Ascending aorta (tissue), 2 donors: ENCODE measurements at places on chromosomes 3 and 15.

- DNase-seq = no peak
These were observed 8.1 kb downstream of the MYNN start for GRCh38 chr3:169781209-169781855.

GRCh38 chr3:71879089-71879488, 94.1 kb upstream of the PROK2 start:
- no peak for DNase-seq

DNA sequence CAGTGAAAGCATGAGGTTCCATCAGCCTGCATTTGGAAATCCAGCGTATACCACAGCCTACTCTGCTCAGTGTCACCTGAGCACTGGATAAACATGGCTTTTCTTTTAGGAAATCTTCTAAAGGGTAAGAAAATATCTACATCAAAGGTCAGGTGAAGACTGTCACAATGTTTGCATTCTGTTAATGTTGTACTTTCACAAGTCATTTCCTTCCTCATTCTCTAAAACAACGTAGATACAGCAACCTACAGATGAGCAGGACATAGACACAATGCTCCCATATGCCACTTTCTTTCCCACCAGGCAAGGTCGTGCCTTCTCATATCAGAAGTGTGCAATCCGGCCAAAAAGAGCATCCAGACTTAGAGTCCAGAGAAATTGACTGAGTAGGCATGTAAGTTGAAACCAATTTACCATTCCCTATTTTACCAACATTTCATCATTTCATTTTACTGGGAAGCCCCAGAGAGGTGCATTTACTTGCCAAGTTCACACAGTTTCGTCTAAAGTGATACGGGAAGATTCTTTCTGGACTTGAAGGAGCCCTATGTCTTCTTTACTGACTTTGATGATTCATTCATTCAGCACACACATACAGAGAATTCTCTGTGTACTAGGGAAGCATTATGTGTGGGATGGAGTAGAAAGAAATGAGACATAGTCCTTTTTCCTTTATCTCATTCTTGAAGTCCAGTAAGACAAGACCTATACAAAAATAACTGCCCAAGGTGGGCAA, 30.6 kb upstream of the LPP start:
- DNase-seq = no peak

- no peak for DNase-seq
These were observed 121.1 kb upstream of the GOLIM4 start for GRCh38 chr3:168216851-168217250.

DNA sequence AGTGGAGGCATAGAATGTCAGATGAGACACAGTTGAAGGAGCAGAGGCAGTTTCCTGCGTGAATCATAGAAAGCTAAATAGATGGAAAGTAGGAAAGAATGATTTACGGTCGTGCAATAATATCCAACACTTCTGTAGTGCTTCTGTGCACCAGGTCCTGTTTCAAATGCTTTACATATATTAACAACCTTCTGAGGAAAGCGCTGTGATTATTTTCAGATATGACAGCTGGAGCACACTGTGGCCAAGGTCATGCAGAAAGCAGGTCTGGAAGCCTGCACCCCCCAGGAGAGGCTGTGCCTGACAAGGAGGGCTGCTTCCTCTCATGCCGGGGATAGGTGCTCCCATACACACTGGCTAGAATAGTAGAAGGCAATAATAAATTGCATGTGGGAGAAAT, 104.5 kb downstream of the CHRNA7 start:
- no peak for DNase-seq

- no peak for DNase-seq
These were observed 95.4 kb downstream of the PLOD2 start for GRCh38 chr3:146065573-146066006.
